T47D (cell line): ENCODE measurements at places on chromosomes 7 and 10.

GRCh38 chr10:22455068-22455857 is 110.0 kb downstream of the SPAG6 start:
- DNase-seq = no peak

GRCh38 chr10:6221971-6222751 is 19.4 kb downstream of the PFKFB3 start:
- no peak for DNase-seq

GRCh38 chr7:141409801-141410329 is 141.3 kb upstream of the AGK start:
- no peak for DNase-seq

GRCh38 chr10:73253225-73253555 is 746 bp upstream of the MRPS16 start:
- DNase-seq = peak; percentile 45

DNA sequence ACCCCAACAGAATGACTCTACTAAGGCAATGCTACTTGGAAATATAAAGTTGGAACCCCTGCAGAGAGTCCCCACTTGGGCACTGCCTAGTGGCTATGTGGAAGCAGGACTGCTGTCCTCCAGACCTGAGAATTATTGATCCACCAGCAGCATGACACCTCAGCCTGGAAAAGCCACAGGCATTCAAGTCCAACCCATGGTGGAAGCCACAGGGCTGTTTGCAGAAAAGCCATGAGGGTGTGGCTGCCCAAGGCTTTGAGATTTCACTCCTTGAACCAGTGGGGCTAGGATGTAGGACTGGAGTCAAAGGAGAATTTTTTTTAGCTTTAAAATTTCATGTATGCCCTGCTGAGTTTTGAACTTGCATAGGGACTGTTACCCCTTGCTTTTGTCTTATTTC is 13.6 kb upstream of the GHRHR start:
- no peak for DNase-seq

DNA sequence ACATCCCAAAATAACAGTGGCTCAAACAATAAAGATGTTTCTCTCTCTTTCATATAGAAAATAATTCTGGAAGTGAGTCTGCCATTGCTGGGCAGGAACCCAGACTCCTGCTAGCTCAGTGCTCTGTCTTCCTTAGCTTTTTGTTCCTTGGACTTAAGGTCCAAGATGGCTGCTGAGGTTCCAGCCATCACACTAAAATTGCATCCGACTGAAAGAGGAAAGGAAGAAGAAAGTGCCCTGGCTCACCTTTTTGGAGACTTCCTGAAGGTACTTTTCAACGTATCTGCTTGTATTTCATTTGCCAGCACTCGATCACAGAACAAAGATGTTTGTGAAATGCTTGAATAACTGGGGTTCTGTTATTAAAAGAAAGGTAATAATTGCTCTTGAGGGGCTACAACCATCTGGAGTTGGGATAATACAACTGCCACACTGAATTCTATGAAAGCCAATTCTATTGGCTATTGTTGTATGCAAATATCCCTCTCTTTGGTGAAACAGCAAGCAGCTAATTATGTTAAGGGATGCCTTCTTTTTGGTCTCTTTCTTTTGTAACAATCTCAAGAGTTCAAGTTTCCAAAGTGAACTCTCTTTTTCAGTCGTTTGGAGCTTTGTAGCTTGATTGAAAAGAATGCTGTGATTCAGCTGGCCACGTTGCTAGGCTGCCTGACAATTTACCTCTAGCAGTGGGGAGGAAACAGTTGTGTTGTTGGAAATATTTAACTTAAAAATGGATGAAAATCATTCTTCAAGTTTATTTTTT is 83.9 kb downstream of the BAMBI start:
- no peak for DNase-seq

- DNase-seq = no peak
Observed at GRCh38 chr10:132862485-132863420, 76.8 kb upstream of the NKX6-2 start.
